ENCODE measurements at places on chromosomes 6 and 20.

DNA sequence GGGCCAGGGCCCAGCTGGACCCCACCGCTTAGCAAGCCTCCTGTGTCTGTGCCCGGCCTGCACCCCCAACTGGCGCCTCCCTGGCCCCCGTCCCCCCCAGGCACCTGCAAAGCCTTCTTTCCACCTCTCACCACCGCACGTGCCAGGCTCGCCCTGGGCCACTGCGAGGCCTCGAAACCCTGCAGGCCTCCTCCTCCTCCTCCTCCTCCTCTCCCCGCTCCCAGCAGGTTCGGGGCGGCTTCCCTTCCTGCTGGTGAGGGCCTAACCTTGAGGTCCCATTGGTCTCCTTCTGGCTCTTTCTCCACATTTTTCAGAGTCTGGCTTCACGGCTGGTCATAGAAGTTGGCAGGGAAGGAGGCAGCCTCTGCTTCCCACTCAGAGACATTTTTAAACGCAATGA, 76.8 kb upstream of the GATA5 start:
- no peak for DNase-seq

GRCh38 chr20:8127553-8128255, 4.4 kb upstream of the PLCB1 start:
- no peak for DNase-seq

DNA sequence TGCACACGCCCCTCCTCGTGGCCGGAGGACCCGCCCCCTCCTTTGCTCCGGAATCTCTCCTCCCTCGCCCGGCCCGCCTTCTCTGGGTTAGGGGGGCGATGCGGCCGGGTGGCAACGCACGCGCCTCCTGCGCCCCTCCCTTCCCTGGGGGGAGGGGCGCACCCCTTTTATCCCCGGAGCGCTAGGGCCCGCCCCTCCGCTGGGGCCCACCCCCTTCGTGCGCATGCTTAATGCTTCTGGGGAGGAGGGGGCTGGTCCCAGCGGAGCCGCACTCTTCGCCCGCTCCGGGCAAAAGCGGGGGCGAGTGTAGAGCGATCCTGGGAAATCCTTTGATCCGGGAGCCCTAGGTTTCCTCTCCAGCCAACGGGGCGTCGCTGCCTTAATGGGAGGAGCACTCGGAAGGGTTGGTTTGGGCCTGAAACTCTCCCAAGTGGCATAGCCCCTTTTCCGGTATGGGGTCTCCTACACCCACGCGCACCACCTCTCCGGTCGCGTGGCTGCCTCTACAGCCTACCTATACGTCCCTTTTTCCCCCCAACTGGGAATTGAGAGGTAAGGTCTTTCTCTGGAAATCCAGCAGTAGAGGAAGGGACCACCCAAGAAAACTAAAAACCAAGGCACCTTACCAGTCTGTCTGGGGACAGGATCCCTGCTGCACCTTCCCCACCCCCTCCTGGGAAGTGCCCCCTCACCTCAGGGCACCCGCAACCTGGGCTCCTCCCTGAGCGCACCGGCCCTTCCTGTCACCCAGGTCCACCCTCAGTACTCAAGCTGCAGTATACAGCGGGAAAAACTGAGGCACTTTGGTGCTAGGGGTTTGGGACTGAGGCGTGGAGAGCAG, 2.1 kb downstream of the SOX12 start:
- peak; percentile 56 for DNase-seq

DNA sequence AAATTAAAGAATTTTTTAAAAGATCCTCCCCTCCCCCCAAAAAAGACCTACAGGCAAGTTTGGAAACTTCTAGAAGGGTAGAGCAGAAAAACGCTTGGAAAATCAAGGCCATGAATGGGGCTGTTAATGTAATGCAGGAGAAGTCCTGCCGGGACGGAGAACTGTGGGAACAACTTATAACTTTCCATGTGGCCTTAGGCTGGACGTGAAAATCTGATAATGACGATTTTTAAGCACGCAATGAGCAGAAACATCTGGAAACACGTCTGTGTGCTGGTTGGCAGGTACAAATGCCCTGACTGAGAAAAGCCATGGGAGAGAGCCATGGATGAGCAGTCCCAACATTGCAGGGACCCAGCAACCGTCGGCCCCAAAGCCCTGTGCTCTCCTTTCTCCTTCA, 198.7 kb upstream of the RREB1 start:
- no peak for DNase-seq

- no peak for DNase-seq
Observed at GRCh38 chr6:126770176-126770575, 348.3 kb upstream of the RSPO3 start.

- no peak for DNase-seq
Observed at GRCh38 chr6:33251395-33252012, 20.2 kb downstream of the VPS52 start.

- DNase-seq: no peak
Observed at GRCh38 chr6:88825856-88826255, 137.6 kb downstream of the RNGTT start.

DNA sequence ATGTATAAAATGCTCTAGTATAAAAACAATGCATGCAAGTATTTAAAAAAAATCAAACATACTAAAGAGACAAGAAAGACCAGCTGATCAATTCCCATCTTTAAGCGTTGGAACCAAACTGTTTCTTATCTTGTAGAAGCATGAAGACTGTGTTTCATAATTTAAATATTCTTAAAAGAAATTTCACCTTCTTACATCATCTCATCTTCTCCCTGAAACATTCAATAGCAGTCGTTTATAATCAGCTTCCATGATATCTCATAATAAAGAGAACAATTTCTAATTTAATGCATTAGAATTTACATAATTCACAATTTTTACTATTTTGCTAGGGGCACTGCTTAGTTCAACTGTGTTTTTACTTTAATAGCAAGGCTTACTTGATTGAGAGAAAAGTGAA, 468.1 kb upstream of the MARCKS start:
- DNase-seq: no peak

- DNase-seq: no peak
Observed at GRCh38 chr20:59767656-59768055, 163.3 kb downstream of the PHACTR3 start.

DNA sequence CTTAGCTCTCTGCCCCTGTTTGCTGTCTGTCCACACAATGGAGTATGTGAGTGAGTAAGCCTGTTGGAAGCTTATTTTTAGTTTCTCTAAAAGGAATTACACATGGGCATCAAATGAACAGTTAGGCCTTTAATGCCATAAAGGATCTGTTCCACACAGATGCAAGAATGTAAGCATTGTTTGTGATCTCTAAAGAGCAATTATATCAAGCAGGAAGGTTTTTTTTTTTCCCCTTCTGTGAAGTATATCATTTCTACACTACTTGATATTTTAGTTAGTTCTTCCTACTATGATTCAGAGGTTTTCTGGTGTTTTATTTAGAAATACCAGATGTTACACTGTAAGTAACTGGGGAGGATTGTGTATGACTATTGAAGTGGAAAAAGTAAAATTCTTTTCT, 627.5 kb downstream of the COL12A1 start:
- no peak for DNase-seq

DNA sequence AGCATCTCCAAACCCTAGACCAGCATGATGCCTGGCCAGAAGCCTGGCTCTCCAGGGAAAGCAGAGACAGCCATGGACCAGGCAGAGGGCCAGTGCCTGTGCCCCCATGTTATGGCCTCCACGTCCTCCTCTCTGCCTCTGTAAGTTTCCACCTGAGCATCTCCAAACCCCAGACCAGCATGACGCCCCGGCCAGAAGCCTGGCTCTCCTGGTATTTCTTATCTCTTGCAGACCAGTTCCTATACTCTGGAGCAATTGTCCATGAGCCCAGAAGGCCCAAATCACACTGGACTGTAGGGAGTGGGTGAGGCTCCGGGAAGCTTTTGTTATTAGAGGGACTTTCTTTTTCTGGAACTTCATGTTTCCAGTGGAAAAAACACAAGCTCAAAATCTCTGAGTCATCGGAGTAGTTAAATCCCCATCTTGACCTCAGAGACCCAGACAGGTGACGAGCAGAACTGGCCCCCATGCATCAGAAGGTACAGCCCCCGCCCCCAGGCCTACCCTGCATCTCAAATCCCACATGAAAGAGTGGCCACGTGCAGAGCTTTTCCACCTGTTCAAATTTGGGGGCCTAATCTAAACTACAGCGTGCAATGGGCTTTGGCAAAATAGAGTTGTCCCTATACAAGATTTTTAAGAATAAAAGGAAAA, 110.2 kb upstream of the FOXQ1 start:
- DNase-seq: no peak

DNA sequence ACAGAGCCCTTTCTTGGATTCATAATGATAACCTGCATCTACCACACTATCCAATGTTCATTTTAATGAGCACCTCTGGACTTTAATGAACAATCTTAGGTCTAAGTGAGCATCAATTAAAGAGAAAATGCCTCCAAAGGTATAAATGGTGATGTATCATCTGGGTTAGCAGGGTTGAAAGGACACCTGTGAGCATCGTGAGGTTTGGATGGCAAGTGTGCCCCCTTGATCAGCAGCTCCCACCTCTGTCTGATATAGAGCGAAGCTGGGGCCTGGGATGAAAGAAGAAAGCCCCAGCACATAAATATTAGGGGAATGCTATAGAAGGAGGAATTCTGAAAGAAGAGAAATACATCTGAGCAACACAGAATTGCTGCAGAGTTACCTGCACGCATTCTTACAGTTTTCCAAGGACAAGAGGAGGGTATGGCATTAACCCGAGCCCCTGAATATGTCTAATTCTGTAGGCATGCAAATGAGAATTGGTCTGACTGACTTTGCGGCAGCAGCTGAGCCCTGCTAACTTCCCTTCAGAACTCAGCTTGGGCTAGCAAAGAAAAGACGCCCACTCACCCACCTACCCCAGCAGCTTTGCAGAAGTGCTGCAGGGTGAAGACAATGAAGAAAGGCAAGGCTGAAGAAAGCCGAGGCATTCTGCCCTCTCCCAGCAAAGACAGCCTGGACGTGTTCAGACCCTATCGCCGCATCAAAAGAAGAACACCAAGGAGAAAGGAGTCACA, 136.2 kb downstream of the GMPR start:
- no peak for DNase-seq

DNA sequence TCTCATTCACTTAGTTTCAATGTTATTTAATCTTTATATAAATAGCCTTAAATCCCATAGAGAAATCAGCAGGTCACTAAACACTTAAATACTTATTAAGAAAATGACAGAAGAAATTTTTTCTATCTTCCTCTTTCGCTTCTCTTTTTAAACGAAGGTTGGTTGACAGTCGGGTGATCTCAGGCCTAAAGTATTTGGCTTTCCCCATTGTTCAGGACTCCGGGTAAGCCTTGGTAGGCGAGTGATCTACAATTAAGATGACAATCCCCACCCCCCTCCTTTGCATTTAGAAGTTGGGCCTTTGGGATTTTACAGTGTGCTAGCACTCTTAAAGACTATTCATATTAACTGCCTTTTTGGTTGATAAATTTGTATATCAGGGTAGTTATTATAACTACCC, 19.7 kb upstream of the UTRN start:
- DNase-seq: no peak

GRCh38 chr20:61817575-61817974, 248.1 kb downstream of the TAF4 start:
- DNase-seq: no peak

DNA sequence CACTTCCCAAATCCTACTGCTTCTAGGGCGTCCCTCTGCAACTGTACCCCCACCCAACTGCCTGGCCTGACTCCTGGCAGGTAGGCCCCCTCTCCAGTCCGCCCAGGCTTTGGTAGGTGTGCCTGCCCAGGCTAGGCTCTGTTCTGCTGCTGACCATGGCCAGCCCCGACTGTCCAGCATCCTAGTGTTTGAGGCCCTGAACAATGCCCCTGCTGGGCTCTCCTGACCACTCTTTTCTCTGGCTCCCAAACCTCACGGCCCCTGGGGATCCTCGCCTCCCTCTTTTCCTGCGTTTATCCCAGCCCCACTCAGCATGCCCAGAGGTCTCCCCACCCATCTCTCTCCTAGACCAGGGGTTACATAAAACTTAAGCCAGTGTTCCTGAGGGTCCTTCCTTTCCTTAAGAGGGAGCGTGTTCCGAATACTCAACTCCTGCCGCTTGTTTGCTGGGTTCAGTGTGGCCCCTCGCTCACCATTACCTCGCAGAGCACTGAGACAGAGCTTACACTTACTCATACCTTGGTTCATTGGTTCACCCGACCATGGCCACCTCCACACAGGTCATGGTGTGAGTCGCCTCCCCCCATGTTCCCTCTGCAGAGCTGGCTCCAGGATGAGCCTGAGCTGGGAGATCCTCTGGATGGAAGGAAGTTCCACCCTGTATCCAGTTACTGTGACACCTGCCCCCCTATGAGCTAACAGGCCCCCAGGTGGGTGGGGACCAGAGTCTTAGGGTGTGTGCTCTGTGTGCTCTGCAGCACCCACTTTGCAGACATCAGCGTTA, 21.0 kb upstream of the MYT1 start:
- DNase-seq: no peak

- no peak for DNase-seq
Observed at GRCh38 chr6:148577687-148578488, 168.9 kb upstream of the UST start.

DNA sequence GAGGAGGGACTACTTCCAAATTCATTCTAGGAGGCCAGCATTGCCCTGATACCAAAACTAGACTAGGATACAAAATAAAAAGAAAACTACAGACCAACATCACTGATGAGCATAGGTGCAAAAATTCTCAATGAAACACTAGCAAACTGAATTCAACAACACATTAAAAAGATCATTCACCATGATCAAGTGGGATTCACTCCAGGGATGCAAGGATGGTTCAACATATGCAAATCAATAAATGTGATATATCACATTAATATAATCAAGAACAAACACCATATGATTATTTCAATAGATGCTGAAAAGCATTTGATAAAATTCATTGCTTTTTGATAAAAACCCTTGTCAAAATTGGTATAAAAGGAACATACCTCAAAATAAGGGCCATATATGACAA, 10.2 kb downstream of the PGBD1 start:
- DNase-seq: no peak

GRCh38 chr20:11882651-11883050, 35.0 kb upstream of the BTBD3 start:
- no peak for DNase-seq

DNA sequence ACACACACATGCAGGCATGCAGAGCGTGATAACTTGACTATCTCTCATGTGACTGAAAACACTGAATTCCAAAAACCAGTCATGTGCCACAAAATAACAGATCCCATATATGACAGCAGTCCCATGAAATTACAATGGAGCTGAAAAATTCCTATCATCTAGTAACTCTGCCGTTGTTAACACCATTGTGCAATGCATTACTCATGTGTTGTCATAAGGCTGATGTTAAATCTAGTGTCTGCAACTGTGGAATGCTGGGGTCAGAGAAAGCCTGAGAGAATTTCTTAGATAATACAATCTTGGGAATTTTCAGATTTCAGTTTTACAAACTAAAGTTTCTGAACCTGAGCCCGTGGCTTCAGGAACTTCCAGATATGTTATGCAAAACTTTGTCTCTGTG, 70.2 kb downstream of the LYRM4 start:
- DNase-seq: no peak

Measured in stimulated activated CD8-positive, alpha-beta memory T cell treated with anti-CD3 and anti-CD28 coated beads, Interleukin-4, amount 100 ng/mL, for 1 hour (primary cell).